ENCODE measurements at places on chromosomes 2 and 18. TPM values are rescaled to one million over a fixed set of nuclear protein-coding genes. Genes with fewer than 3 reads are reported as not detected.

- H3K36me3 ChIP-seq, result peaks cover 5% of the 10 kb centered on the region
- no peaks in the 10 kb centered on the region for H3K27me3 ChIP-seq
- peaks cover 15% of the 10 kb centered on the region for H3K4me1 ChIP-seq
- no peak overlapping the region for H3K4me3 ChIP-seq
- no peak overlapping the region for H3K27ac ChIP-seq
Observed at GRCh38 chr2:63853527-63854310, 12.0 kb downstream of the UGP2 start.

- no peaks in the 10 kb centered on the region for H3K4me1 ChIP-seq
- H3K36me3 ChIP-seq, result no peaks in the 10 kb centered on the region
- H3K27ac ChIP-seq, result no peak overlapping the region
- DNase-seq, result no peak
- no peak overlapping the region for H3K4me3 ChIP-seq
Observed at GRCh38 chr2:106038601-106039375, 155.3 kb downstream of the UXS1 start.

GRCh38 chr2:230928701-230929380, 3.8 kb upstream of the GPR55 start:
- peaks cover 62% of the 10 kb centered on the region for H3K4me1 ChIP-seq
- H3K27me3 ChIP-seq, result peaks cover 9% of the 10 kb centered on the region
- no peak overlapping the region for H3K27ac ChIP-seq

GRCh38 chr2:97868986-97869721, 126.6 kb downstream of the TMEM131 start:
- no peak for DNase-seq
- H3K4me3 ChIP-seq, result no peak overlapping the region
- H3K27me3 ChIP-seq, result no peaks in the 10 kb centered on the region
- peaks cover 13% of the 10 kb centered on the region for H3K4me1 ChIP-seq
- no peaks in the 10 kb centered on the region for H3K36me3 ChIP-seq

- no peaks in the 10 kb centered on the region for H3K36me3 ChIP-seq
- H3K27ac ChIP-seq, result peak within 1 kb of the TSS; percentile 31
- H3K27me3 ChIP-seq, result no peaks in the 10 kb centered on the region
- H3K4me1 ChIP-seq, result peaks cover 7% of the 10 kb centered on the region
- peak; percentile 67 for DNase-seq
- peak within 1 kb of the TSS; percentile 37 for H3K4me3 ChIP-seq
Observed at GRCh38 chr18:12657684-12658425, at the start of gene SPIRE1. SPIRE1 (minus strand) TSS chr18:12658107; CDS start chr18:12657866, 241 bp downstream.

DNA sequence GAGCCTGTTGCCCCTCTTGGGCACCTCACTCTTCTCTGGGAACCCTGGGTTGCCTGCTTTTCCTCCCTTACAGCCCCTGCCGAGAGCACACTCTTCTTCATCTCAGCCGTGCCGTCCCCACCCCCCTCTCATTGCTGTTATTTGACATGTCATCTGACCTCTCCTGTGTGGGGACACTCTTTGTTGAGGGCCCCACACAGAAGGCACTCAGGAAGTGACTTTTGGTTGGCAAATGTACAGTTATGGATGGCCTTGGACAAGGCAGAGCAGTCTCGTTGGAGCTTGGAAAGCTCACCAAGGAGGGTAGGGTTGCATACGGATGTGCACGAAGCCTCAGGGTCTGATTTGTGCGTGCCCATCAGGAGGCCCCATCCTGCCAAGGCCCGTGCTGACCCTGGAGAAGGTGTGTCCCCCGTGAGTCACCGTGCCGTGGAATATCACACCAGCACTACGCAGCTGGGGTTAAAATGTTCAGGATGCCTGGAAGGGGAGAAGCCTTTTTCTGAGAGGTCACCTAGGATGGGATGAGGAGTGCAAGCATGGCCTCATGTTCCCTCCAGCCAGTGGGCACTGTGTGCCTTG, 93.9 kb downstream of the CTIF start:
- DNase-seq, result no peak
- no peaks in the 10 kb centered on the region for H3K36me3 ChIP-seq
- no peaks in the 10 kb centered on the region for H3K27me3 ChIP-seq
- H3K4me1 ChIP-seq, result no peaks in the 10 kb centered on the region

The KCNE4 gene
- total RNA-seq, result not detected

DNA sequence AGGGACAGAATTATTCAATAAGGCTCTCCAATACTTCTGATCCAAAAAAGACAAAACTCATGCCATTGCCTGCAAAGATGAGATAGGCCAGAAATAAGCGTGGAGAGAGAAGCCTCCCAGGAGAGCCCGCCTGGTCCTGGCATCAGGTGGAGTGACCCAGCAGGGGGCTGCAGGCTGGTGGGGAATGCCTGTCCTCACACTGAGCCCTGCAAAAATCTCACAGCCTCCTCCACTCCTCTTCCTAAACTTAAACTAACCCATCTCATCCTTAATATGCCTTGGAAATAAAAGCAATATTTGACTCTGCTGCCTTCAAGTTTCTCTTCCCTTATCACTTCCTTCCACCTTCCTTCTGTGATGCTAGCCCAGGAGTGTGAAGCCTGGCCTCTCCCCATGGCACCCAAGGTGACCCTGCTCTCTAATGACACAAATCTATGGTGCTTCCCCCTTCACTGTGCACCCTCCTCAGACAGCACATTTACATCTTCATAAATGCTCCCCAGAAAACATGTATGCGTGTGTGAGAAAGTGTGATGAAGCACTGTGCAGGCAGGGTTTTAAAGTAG, 218.4 kb downstream of the ANAPC1 start:
- H3K4me3 ChIP-seq, result no peak overlapping the region
- H3K27me3 ChIP-seq, result no peaks in the 10 kb centered on the region
- no peaks in the 10 kb centered on the region for H3K36me3 ChIP-seq
- peaks cover 4% of the 10 kb centered on the region for H3K4me1 ChIP-seq

GRCh38 chr2:6934345-6934744, 17.1 kb downstream of the RNF144A start:
- no peaks in the 10 kb centered on the region for H3K27me3 ChIP-seq
- no peak overlapping the region for H3K4me3 ChIP-seq
- H3K27ac ChIP-seq, result no peak overlapping the region
- no peak for DNase-seq
- peaks cover 10% of the 10 kb centered on the region for H3K4me1 ChIP-seq
- no peaks in the 10 kb centered on the region for H3K36me3 ChIP-seq

The CEBPZ gene
- total RNA-seq, result 58.1 TPM

- no peaks in the 10 kb centered on the region for H3K27me3 ChIP-seq
- H3K4me1 ChIP-seq, result no peaks in the 10 kb centered on the region
- H3K4me3 ChIP-seq, result no peak overlapping the region
- H3K36me3 ChIP-seq, result no peaks in the 10 kb centered on the region
- no peak overlapping the region for H3K27ac ChIP-seq
Observed at GRCh38 chr18:49446481-49446880, 14.0 kb downstream of the DYM start.

The TCF23 gene
- total RNA-seq, result not detected
